ENCODE measurements at places on chromosomes 12 and 14.

- no peak for DNase-seq
Measured at GRCh38 chr12:100778967-100779590, 15.5 kb upstream of the ANO4 start.

DNA sequence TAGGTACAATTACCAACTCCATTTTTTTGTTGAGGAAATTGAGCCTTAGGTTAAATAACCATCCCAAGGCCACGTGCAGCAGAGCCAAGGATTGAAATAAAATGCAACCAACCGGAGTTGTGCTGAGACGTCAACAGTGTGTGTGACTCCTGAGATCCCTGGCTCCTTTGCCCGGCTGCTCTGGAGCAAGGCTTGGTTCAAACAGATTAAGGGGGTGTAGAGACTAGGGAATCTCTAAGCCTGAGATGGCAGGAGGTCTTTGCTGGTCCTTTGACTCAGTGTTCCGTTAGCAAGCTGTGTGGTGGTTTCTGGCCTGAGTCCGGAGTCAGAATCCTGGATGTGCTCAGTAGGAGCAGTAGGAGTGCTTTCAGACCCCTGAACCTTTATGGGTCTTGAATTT, 1.4 kb upstream of the SLC8A3 start:
- no peak for DNase-seq

- DNase-seq: no peak
Measured at GRCh38 chr12:27085654-27086053, 3.3 kb upstream of the C12orf71 start.

DNA sequence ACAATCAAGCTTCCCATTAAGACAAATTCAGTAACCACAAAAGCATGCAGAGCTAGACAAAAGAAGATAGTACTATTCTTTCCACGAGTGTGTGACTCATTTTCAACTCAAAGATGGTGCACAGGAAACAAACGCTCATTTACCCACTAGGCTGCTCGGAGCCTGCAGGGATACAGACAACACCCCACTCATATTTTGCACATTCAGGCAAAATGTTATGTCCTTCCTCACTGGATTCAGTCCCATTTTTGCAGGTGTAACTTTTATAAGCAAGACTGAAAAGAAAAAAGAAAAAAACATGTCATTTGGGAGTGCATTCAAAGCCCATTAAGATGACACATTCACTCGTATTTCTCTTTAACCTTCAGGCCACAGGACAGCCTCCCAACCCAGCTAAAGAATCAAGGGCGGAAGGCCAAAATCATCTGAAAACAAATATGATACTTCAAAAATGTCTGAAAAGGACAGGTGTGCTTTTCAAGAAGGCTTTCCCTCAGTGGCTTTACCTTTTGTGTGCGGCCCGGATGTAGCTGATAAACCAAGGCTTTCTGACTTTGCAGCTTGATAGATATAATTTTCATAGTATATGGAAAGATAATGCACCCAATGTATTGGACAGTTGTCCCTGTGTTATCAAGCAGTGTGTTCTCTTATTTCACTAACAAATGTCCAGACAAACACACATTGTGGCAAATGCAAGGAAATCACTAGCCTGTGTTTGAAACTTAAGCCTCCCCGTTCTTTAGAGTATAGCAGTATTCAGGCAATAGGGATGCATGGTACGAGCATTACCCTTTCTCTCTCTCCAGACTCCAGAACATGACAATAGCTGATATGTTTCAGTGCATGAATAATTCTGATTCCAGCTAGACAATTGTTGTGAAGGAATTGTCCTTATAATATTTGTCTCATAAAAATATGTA, 147.8 kb upstream of the KRR1 start:
- peak; percentile 81 for DNase-seq

DNA sequence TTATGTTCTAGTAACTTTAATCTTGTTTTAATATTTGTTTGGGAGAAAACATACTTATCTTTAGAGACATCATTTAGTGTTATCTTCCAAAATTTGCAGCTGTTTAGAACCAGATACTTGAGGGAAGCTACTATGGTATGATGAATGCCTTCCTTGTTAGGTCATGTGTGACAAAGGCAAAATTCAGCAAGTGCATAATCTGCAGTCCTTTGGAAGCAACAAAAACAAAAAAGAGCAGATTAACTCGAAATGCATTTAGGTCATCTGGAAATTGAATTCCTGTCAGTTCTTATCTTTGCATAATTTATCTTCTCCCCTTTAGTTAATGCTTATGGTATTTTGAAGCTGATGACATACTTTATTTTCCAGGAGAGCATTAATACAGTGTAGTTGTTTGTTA, 3.5 kb downstream of the FBXO34 start:
- DNase-seq: peak; percentile 81

DNA sequence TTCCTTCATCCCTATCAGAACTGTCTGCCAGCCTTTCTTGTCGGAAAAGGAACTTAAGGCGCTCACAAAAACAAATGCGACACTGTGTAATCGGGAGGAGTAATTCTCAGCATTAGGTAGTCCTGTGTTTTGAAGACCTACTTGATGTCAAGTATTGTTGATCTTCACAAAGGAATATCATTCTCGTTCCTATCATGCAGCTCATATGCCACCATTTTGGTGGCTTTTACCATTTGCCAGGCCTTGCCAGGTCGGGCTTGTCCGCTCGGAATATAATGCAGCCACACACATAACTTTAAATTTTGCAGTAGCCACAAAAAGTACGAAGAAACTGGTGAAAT, 903 bp upstream of the PPP4R3A start:
- no peak for DNase-seq

- no peak for DNase-seq
Measured at GRCh38 chr14:75392686-75393641, 34.9 kb upstream of the JDP2 start.

DNA sequence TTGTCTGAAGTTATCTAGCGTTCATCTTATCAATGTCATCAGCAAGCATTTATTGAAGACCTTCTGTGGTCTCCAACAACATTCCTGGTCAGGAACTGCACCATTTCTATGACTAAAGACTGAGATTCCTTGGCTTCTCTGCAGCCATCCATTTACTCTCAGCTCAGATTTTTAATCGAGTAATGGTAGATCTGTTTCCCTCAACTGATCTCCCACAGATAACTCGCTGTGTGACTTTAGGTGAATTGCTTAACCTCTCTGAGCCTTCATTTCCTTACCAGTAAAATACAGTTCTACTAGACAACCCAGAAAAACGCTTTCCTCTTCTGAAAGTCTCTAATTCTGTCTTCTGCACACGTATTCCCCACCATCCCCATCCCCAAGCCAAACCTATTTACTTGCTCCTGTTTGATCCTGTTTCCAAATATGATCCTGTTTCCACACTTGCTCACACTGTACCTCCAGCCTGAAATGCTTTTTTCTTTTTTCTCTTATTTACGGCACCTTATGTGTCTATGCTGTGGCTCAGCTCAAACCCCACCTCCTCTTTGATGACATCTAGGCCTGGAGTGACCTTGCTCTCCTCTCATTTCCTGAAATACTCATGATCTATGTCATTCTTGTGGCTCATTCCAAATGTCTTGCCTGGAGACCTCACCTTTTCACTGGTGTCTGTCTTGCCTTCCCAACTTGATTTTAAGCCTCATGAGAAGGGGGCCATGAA, 21.8 kb downstream of the PLXNC1 start:
- DNase-seq: peak; percentile 43

DNA sequence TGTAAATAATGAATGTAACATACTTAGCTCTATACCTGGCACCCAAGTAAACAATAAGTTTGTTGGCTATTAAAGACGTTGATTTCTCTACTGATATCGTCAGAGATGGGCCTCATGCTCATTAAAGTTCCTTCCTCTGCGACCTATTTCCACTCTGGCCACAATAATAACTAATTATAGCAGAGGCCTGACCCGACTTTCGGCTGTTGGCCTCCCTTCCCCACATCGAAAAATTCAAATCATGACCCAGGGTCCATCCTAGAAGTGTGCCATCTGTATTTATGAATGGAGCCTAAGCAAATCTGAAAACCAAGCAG, 321 bp upstream of the USP30 start:
- no peak for DNase-seq

DNA sequence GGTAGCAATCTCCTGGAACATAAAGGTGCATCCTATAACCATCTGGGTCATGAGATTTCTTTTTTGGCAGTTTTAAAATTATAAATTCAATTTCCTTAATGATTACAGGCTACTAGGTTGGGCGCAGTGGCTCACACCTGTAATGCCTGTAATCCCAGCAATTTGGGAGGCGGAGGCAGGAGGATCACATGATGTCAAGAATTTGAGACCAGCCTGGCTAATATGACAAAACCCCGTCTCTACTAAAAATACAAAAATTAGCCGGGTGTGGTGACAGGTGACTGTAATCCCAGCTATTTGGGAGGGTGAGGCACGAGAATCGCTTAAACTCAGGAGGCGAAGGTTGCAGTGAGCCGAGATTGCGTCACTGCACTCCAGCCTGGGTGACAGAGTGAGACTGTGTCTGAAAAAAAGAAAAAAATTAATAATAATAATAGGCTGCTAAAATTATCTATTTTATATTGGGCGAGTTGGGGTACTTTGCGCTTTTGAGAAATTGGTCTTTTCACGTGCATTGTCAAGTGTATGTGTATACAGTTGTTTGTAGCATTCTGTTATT, 17.2 kb upstream of the ARF6 start:
- no peak for DNase-seq

DNA sequence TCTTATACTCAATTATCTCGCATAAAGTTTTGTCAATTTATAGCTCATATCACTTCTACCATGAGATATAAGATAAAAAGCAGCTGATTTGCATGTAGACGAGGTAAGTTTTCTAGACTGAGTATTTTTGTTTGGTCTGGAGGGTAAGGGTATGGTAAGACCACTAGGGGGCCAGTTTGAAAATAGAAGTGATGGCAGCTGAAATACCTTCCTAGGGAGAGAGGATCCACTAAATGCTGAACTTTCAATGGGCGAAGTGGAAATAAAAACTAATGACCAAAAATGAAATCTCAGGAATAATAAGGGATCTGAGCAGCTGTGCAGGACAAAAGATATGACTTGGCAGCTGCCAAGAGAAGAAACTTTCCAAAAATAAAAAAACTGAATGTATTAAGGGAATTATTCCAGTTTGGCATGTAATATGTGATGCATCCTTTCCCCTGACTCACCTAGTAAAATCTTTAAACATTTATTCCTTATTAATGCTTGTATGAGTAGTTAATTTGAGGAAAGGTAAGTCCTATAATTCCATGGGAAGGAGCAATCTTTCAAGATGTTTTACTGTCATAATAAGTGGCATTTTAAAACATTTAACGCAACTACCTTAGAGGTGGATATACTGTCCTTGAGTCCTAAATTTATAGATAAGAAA, 754.5 kb downstream of the C12orf50 start:
- peak; percentile 1 for DNase-seq

DNA sequence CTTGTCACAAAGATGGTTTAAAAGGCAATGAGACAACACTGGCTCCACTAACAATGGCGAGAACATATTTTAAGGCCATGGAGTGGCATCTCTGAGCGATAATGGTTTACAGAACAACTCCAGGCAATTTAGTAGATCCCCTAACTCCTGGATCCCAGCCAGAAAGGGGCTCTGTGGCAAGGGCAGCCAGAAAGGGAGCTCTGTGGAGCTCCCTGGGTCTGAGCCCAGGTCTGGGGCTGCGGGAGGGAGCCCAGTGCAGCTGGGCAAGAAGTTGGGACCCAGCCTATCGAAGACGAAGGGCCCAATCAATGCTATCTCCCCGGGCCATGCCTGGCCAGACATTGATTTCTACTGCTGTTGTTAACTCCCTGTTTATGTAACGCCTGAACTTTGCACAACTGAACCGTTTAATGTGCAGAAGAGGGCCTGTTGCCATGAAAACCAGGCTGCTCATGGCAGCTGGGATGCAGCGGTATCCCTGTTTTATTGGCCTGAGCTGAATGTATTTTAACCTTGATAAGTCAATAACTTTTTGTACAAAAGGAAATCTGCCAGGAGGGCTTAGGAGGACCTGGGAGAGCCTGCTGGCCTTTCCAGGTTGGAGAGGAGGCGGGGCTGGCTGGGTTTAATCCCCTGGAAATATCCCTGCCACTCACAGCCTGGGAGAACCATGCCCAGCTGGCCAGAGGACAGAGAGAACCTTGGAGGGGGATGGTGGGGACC, 6.7 kb upstream of the FAM222A start:
- DNase-seq: no peak

DNA sequence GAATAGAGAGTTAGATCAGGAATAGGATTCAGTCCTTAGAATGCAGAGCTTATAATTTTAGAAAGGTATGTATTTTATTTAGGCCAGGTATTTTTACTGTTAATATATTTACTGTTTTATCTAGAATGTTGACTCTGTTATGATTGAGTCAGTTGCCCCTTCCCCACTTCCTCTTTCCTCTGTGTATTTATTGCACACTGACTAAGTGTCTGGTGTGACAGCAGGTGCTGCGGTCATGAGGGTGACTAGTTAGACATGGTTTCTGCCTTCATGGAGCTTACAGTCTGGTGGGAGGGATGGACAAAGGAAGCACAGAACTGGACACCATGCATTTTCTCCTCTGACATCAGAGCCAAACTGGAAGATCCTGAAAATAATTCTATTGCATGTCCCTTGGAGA, 159.8 kb downstream of the CACNA1C start:
- no peak for DNase-seq

DNA sequence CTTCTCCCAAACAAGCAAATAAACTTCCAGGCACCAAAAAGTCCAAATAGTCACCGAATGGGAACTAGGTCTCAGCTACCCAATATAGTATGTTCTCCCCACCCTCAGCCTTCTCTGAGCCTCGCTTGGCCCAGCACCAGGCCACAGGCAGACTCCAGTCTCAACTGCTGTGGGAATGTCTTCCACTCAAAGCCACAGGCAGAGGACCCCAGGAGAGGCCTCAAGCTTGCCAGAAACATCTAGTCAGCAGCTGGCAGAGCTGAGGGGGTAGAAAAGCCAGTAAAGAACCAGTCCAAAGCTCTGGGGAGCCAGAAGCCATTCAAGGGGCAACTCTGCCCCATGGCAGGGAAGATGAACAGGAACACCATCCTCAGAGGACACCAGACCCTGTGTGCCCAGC, 41.8 kb downstream of the FMNL3 start:
- no peak for DNase-seq

DNA sequence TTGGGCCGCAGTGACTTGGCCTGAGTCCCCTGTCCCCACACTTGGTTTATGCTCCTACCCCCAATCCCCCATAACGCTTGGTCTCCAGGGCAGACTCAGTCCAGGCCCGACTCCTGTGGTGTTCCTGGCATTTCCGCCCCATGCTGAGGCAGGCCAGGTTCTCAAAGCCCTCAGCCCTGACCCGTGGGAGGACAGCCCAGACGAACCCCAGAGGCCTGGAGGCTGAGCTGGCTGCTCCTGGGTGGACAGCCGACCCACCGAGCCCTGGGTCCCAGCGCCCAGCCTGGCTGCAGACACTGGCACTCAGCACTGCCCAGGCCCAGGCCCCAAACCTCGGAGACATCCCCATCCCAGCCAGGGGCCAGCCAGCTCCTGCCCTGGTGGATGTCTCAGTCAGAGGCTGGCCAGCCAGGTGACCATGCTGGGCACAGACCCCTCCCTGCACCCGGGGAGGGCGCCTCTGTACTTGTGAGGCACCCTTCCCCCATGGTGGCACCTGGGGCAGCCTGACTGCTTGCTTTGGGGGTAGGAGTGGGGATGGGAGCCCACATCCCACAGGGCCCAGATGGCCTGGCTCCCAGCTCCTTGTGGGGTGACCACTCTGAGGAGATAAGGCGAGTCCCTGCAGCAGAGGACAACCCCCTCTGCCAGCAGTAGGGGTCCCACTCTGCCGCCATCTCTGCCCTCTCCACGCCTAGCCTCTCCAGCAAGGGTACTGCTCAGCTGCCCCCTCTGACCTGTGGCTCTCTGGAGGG, 1.4 kb downstream of the PLD4 start:
- peak; percentile 26 for DNase-seq

- DNase-seq: no peak
Measured at GRCh38 chr12:27769142-27769673, 10.8 kb upstream of the KLHL42 start.

GRCh38 chr14:96576937-96577336, 74.8 kb downstream of the PAPOLA start:
- DNase-seq: no peak
